ENCODE measurements at places on chromosomes 3 and 15.
A peak's percentile ranks its signal among the peaks of the same experiment; 100 is the strongest.

DNA sequence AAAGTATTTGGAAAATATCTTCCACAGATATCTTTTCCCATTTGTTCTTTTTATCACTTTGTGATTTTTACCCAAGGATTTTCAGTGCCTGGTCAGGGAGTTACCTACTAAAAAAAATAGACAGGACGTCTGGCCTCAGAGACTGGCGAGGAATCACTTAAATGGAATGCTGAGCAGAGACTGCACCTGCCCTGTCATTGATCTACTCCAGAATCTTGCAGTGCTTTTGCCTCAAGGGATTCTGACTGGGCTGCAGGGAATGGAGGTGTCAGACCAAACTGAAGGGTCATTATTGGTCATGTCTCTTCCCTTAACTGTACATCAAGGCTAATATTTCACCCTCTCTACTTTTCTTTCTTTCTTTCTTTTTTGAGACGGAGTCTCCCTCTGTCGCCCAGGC is 12.1 kb upstream of the RYR3 start:
- DNase-seq = no peak

DNA sequence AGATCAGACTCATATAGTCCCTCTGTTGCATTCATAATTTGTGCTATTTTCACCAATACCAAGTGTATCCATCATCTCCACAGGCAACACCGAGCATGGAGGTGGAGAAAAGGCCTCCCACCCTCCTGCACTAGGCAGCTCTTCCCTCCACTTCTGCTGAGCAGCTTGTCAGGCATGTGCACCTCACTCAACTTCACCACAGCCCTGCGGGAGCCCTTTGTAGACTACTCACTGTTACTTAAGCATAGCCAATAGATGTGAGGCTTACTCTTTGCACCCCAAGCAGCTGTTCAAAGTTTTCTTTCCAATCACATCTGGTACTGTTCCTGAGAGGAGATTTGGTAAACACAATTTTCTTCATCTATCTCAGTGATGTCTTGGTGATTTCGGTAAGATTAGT is 16.9 kb upstream of the GUCA1C start:
- no peak for DNase-seq

DNA sequence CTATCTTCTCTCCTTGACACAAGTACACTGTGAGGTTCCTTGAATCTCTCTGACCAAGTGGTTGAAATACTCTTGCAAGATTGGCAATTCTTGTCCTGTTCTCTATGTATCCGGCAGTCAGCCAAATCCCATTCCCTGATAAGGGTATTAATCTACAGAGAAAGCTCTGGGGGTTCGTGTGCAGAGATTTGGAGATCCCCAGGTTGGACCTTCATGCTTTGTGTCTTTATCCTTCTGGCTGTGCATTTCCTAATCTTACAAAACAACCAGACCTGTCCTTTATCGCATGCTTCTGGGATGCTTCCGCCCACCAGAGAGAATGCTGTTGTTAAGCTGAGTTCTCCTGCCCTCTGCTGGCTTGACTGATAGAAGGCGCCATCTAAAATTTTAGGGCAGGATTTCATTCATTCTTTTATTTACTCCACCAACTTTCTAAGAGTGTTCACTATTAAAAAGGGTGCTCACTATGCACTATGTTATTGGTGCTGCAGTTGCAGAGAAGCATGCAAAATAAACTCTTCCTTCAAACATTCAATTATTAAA is 8.6 kb upstream of the SST start:
- no peak for DNase-seq

DNA sequence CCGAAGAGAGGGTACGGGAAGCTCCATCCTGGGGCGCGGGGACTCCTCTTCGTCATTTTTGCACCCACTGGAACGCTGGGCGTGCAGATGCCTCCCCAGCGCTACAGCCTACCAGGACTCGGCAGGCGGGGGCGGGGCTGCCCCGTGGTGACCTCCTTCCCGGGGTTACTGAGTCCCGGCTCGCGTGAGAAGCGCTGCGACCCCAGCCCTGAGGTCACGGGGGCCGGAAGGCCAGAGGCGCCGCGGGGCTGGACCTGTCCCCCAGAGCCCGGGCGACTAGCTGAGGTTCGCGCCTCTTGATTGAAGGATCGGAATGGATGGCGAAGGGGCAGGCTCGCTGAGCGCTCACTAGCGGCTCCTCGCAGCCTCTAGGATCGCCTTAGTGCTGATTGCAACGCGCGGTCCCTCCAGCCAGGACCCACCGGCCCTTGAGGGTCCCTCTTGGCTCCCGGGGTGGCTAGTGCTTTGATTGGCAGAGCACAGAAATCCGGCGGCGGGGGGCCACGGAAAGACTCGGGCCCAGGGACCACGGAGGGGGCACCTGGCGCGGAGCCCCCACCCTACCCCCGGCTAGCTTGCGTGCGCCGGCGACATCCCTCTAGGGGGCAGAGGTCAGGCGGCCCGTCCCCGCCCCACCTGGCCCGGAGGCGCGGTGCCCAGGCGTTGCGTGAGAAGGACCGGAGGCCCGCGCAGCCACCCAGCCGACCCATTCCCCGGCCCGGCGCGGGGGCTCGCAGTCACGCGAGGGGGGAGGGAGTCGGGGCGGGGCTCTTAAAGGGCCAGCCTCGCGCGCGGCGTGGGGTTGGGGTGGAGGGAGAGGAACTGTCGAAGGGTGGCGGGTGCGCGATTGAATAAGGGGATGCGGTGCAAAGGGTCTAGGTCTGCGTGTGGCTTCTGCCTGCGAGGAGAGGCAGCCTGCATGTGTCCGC is 781 bp upstream of the CYP1A1 start:
- DNase-seq = no peak

GRCh38 chr15:100860829-100861510 is 18.7 kb upstream of the ALDH1A3 start:
- DNase-seq = no peak

GRCh38 chr3:67898916-67899315 is 244.5 kb upstream of the SUCLG2 start:
- no peak for DNase-seq

- no peak for DNase-seq
These were observed 22.1 kb upstream of the POLG start for GRCh38 chr15:89356634-89357298.

DNA sequence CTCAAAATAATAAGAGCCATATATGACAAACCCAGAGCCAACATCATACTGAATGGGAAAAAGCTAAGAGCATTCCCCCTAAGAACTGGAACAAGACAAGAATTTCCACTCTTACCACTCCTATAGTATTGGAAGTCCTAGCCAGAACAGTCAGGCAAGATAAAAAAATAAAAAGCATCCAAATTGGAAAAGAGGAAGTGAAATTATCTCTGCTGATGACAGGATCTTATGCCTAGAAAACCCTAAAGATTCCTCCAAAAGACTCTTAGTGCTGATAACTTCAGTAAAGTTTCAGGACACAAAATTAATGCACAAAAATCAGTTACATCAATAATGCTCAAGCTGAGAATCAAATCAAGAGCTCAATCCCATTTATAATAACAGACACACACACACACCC is 45.9 kb upstream of the SLC2A2 start:
- DNase-seq = no peak

GRCh38 chr15:80179025-80179759 is 26.4 kb downstream of the FAH start:
- DNase-seq = no peak

GRCh38 chr3:194166682-194167479 is 30.9 kb downstream of the HES1 start:
- DNase-seq = no peak

DNA sequence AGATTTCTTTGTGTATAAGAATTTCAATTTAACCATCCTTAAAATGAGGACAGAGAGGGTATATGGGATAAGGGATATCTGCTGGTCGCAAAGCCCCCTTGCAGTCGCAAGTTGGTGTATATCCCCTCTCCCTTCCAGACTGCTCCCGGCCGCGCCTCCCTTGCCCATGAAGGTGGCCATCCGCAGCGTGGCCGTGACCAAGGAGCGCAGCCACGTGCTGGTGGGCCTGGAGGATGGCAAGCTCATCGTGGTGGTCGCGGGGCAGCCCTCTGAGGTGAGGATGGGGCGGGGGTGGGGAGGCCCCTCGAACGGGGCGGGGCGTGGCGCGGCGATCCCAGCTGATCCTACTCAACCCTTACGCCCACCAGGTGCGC is 29.4 kb downstream of the NBEAL2 start:
- DNase-seq = no peak

DNA sequence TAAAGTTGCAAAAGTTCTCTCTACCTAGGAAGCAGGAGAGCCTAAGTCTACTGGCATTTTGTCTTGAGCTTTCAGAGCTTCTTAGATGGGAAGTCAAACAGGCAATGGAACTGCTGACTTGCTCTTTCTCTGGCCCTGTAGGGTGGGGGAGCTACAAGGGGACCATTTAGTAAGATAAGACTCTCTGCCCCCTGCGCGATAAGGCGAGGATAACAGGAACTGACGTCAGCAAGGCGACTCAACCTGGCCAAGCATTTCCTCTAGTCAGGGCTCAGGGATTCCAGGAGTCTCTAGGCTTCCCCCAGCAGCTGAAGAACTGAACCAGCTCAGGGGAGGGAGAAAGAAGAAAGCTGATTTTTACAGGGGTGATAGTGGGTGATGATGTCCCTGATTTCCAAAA is 5.8 kb downstream of the RARB start:
- no peak for DNase-seq

DNA sequence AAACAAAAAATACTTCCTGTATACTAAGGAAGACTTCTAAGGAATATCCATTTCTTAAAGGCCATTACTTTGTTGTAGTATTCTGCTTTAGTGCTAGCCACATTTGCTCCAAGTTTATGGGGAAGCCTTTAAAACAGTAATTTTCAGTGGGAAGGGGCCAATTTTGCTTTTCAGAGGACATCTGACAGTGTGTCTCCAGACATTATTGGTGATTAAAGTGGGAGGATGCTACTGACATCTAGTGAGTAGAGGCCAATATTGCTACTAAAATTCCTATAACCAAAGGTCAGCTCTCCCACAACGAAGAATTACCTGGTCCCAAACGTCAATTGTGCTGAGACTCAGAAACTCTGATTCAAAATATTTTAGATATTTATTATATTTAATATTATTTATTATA is 24.8 kb downstream of the SLC28A2 start:
- peak; percentile 29 for DNase-seq
